ENCODE measurements at places on chromosomes 3 and 15.

GRCh38 chr3:112459750-112460149, 39.5 kb downstream of the BTLA start:
- no peak for DNase-seq

DNA sequence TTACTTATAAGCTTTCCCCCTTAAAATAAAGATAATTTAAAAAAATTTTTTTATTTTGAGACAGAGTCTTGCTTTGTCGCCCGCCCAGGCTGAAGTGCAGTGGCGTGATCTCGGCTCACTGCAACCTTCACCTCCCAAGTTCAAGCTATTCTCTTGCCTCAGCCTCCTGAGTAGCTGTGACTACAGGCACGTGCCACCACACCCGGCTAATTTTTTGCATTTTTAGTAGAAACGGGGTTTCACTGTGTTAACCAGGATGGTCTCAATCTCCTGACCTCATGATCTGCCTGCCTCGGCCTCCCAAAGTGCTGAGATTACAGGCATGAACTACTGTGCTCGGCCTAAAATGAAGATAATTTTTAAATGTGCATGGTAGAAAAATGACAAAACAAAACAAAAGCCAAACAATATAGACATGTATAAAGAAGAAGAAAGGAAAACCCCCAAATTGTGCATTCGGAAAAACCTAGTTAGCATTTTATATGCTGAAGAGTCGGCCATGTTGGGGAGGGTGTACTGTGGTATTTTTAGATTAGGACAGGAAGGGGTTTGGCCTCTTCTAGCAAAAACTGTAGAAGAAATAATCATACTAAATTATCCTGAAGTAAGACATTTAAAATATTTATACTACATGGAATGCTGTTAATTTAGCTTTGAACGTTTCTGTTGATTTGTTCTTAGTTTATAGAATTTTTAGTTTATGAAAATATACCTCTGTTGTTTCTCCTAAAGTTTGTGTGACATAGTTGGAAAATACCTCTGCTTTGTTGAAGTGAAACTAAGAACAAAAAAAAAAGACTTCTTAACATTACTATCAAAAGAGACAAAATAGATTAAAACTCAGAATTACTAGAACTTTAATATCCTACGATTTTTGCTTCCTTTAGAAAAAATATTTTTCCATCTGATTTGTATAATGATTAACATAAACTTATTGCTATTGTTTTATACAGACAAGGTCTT, 7.4 kb downstream of the APPL1 start:
- no peak for DNase-seq

- DNase-seq, result peak; percentile 91
Measured at GRCh38 chr3:46127503-46127902, 80.6 kb downstream of the CCR1 start.

DNA sequence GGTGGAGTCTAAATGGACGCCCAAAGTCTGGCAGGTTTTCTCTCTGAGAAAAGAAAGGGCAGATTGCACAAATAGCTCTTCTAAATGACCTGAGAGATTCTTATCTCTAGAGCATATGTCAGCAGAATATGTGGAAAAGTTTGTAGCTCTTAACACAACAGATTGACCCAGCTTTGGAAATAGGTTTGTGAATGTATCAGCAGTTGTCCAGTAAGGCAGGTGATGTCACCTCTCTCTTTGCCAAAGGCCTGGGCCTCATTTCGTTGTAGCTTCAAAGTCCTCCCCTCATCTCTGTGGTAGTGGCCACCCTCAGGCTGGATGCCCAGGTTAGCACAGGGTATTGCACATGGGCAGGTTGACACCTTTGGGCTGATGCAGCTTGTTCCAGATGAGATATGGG, 36.0 kb downstream of the PDIA5 start:
- DNase-seq, result no peak

GRCh38 chr3:106711650-106712049, 665.6 kb upstream of the CCDC54 start:
- peak; percentile 90 for DNase-seq

GRCh38 chr3:66485291-66485968, 15.4 kb downstream of the LRIG1 start:
- DNase-seq, result peak; percentile 72

DNA sequence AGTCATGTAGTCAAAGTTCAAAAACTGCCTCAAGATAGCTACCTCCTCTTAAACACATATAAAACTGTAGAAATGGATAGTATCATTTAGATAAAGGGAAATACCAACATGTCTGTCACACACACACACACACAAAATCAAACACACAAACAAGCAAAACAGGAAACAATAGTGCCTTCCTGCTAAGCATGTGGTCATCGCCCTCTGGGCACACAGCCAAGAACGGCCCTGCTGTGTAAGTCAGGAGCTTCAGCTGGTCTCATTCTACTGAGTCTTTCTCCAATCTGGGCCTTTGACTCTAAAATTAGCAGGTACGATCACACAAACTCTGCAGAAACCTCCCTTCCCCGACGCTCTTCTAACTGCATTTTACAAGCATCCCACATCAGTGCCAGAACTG, 272.2 kb upstream of the CHRNA7 start:
- DNase-seq, result peak; percentile 29

DNA sequence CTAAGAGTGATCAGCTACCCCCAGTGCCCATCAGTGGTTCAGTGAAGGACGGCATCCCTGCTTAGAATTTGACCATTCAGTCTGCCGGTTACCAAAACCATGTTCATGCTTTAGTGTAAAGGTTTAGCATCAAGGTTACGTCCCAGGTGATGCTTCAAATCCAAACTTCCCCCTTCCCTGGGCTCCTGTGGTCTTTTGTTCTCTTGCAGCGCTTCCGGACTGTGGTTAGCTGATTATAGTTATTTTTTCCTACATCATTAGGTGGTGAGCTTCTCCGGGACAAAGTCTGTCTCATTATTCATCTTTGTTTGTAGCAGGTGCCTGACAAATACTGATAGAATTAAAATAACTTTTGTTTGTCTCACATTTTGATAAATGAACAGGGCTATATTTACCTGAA, 28.3 kb upstream of the MYZAP start:
- DNase-seq, result no peak

DNA sequence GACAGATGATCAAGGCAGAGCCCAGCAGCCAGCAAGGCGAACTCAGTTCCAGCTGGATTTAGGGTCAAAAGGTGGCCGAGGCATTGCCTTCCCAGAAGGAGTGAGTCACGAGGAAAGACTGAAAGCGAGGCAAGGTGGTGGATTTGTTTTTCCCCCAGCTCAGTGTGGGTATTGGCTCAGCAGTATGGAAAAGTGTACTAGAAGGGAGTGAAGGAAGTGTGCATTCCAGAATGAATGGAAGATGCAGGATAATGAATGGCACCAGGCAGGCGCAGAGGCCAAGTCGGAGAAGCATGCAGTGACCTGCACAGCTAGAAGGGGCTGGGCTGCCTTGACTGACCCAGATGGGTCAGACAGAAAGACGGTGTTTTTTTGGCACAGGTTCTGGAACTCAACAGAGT, 46.3 kb downstream of the FOXP1 start:
- DNase-seq, result peak; percentile 97

GRCh38 chr3:144912968-144913367, 941.3 kb downstream of the DIPK2A start:
- DNase-seq, result no peak

DNA sequence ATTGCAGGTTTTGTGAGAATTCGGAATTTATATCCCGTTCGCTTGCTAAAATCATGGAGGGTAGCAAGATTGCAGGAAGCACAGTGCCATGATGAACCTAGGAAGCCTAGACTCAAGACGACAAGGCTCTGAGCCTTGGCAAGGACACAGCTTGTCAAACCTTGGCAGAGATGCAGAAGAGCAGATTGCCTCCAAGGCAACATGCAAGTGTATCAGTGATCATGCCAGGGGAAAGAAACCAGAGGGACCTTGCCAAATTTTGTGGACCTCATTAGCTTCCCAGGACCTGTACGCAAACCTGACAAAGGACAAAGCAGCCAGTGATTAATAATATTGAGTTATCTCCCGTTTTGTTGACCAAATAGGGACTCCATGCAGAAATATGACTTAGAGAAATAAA, 159.7 kb downstream of the GOLIM4 start:
- no peak for DNase-seq

- no peak for DNase-seq
Measured at GRCh38 chr15:73397461-73397860, 28.7 kb upstream of the HCN4 start.

- no peak for DNase-seq
Measured at GRCh38 chr3:52026041-52026440, 30.3 kb downstream of the DUSP7 start.

- DNase-seq, result peak; percentile 81
Measured at GRCh38 chr15:41827880-41828806, at the start of gene JMJD7. Gene JMJD7 (plus strand): TSS chr15:41828092. CDS start chr15:41828125, 33 bp downstream.

DNA sequence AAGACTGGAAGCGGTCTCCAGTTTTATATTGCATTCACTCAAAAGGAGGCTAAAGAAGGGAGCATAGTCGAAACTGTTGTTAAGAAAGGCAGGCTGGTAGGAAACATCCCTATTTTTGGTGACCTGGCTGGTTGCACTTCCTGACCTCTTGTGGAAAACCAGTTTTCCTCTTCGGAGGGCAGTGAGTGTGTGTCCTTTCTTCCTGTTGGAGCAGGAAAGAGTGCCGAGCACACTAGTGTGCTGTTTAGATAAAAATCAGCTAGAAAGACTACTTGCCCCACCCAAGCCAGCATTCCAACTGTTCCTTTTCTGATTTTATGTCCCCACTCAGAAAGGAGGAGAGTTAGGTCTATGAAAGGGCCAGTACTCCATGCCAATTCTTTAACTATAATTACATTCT, 65.1 kb upstream of the CCR4 start:
- no peak for DNase-seq

GRCh38 chr3:140863580-140864009, 78.0 kb upstream of the SLC25A36 start:
- peak; percentile 52 for DNase-seq

DNA sequence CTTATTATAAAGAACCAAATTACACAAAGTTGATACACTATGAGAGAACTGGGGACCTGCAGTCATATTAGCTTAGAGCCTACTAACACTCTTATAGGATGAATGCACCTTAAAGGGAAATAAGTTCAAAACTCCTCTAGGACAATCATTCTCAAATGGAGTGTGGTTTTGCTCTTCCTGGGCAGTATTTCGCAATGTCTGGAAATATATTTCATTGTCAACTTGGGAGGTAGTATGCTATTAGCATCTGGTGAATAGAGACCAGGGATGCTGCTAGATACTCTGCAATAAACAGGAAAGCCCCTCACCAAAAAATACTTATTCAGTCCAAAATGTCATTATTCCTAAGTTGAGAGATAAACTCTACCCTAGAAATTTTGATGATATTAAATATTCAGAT, 451.4 kb upstream of the ARPP21 start:
- DNase-seq, result no peak

- DNase-seq, result peak; percentile 33
Measured at GRCh38 chr3:89851974-89852621, 744.7 kb downstream of the EPHA3 start.

DNA sequence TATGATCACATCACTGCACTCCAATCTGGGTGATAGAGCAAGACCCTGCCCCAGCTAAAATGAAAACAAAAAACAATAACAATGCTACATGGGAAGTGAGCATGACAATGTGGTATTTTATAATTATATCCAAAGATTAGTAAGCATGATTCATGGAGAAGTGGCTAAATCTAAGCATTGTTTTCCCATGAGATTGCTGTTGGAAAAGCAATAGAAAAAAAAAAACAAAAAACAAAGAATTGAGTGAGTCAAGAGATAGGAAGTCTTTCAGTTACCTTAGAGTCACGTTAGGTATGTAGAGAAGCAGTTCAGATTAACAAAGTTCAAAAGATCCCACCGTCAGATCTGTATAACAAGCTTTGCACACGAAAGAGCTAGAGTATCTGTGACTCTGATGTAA, 210.3 kb upstream of the CNTN6 start:
- peak; percentile 79 for DNase-seq

DNA sequence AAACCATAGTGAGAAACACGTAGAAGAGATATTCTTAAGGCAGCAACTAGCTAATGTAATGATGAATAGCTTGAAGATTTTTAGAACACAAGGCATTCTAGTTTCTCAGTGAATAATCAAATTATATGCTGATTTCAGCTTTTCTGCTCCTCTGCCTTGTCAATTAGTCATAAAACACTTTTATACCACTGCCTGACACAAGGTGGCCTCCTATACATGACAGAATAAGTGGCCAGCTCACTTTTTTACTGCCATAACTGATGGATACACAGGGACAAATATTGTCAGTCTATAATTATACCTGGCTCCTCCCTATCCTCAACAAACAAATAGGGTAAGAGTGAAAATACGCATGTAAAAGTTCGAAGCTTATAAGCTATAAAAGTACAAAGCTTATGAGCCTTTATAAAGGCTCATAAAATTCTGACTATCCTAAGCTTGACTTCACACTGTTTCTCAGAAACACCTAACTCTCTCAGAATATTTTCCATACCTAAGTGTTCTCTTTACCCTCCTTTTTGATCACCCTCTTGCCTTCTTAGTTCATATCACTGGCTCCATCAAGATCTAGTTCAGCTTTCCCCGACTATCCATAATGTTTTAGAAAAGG, 81.6 kb downstream of the HERC1 start:
- peak; percentile 68 for DNase-seq

- no peak for DNase-seq
Measured at GRCh38 chr15:69524296-69524695, 71.7 kb downstream of the RPLP1 start.

- DNase-seq, result no peak
Measured at GRCh38 chr3:137097386-137097785, 139.6 kb downstream of the IL20RB start.

- DNase-seq, result no peak
Measured at GRCh38 chr15:49075881-49076280, 29.6 kb upstream of the SECISBP2L start.

DNA sequence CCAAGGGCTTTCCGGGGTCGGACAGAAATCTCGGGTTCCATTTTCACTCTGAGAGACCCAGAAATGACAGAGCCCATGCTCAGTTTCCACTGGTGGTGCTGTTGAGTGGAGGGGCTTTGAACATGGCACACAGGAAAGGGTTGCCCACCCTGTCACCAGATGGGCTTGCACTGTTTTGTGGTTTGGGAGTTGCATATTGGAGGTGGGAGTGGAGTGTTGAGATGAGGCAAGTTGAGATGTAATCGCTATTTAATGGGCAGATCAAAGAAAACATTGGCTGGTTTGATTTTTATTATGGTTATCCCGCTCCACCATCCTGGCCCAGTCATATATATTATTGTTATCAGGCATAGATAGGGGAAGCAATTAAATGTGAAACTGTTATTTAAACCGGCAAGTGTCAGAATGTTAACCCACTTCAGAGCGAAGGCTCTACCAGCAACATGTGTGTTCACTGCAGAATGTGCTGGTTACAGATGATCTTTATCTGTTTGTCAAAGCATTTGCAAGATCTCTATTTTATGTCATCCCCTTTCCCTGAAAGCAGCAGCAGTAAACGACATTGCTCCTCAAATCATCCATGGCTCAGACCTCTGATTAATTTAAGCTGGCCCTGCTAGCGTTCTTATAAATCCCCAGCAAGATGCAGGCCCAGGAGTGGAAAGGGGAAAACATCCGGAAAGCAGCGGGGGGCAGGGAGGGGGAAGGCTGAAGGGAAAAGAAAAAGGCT, 58.3 kb upstream of the TSEN2 start:
- DNase-seq, result no peak

Measured in fibroblast of skin of back (primary cell).